EL (cell line): ENCODE measurements at places on chromosomes 7 and 10.

GRCh38 chr7:99557196-99557607 lies 1.2 kb upstream of the ZNF655 start:
- DNase-seq = no peak

DNA sequence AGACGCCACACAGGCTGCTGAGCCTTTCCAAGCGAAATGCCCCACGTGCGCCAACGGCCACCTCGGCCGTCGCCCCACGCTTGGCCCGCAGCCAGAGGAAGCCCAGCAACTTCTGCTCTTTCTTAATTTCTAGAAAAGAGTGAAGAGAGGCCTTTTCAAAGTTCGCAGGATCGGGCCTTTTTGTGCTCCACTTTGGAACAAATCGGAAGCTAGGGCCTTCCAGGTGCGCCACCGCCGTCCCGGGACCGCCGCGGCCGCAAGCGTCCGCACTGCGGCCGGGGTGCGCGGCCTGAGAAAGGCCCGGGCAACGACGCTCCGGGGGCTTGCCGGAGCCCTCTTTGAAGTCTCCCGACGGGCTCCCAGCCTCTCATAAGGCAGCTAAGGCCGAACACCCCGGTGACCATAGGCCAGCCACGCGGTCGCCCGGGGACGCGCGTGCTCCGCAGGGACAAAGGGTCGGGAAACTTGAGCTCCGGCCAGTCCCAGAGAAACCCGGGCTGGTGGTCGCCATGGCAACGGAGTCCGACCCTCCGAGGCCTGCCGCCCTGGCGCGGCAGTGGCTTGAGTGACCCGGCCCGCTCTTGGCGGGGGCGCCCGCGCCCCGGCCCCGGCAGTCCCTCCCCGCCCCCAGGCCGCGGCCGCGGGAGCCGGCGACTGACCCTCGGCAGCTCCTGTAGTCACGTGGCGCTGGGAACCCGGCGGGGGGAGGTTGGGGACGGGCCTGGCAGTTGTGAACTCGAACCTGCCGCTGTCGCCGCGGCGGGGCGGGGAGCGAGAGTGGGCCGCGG lies at the start of gene REPIN1:
REPIN1 (plus strand) TSS at position 727 of the 788 bp plus-strand sequence. CDS start 890 bp downstream, outside the sequence.
- DNase-seq = peak; percentile 79

- DNase-seq = no peak
These were observed 93.0 kb upstream of the KCTD7 start for GRCh38 chr7:66535414-66536329.

DNA sequence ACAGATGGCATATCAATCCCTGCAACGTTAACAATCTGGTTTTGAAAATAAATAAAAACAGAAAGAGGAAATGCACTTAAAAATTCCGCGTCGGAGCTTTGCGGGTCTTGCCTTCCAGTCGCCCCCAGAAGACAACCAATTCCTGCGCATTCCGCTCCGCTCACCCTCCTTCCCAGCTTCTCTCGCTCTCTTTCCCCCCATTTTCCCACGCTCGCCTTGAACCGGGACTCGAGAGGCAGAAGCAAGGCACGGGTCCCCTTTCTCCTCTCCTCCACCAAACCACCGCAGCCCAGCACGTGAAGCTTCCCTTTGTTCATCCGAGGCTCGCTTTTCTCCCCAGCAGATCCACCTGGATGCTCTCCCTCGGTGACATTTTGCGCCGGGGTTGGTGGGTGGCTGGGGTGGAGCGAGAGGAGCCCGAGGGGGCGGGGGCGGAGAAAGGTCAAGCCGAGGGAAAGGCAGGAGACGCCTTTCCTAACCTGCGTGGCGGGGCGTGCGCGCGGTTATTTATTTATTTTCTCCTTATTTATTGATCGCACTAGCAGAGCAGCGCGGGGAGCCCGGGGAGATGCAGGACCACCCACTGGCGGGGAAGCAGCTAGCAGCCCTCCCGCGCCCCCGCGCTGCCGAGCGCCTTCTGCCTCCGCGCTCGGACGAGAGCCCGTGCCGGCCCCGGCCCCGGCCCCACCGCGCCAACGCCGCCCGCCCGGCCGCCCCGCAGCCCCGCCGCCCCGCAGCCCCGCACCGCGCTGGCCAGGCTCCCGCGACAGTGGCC lies at the start of gene KCND2:
KCND2 (plus strand) TSS at position 475 of the 775 bp plus-strand sequence.
- no peak for DNase-seq

DNA sequence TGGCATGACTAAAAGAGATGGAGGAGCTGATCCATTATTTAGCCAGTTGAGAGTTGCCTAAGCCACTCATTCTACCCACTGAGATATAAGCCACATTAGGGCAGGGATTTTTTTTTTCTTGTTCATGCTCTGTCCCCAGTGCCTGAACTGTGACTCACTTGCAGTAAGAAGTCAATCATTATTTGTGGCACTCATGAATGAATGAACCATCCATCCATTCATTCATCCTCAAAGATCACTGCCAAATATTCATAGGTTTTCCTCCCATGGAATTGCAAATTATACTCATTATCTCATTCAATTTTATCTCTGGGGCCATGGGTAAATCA lies 22.8 kb upstream of the ARID5B start:
- no peak for DNase-seq
